ENCODE measurements at places on chromosomes 12 and 14.

DNA sequence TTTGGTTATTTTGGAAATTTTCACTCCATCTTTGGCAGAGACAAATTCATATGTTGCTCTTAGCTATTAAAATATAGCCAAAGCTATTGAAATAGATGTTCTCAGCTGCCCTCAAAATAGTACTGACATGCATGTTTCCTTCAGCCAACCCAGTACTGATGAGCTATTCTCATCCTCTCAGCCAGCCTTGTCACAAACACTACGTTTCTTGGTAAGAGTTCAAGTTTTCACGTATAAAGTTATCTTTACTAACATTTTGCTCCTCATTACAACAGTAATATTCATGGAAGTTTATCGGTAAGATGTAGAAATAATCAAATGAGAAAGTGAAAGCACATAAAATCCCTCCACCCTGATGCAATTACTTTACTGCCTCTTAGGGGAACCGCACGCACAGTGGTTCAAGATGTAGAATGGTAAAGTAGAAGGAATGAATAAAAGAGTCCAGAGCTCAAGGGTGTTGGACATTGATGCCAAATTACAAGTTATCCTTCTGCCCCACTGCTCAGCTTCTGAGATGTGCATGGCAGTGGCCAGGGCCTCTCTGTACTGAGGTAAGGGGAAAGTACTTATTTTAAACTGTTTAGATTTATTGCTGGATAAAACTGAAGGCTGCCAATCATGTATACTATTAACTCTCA lies 20.7 kb downstream of the GCH1 start:
- peak; percentile 20 for DNase-seq

GRCh38 chr12:23354800-23355199 lies 594.7 kb downstream of the SOX5 start:
- no peak for DNase-seq

GRCh38 chr12:5230861-5231260 lies 187.2 kb downstream of the KCNA5 start:
- no peak for DNase-seq

DNA sequence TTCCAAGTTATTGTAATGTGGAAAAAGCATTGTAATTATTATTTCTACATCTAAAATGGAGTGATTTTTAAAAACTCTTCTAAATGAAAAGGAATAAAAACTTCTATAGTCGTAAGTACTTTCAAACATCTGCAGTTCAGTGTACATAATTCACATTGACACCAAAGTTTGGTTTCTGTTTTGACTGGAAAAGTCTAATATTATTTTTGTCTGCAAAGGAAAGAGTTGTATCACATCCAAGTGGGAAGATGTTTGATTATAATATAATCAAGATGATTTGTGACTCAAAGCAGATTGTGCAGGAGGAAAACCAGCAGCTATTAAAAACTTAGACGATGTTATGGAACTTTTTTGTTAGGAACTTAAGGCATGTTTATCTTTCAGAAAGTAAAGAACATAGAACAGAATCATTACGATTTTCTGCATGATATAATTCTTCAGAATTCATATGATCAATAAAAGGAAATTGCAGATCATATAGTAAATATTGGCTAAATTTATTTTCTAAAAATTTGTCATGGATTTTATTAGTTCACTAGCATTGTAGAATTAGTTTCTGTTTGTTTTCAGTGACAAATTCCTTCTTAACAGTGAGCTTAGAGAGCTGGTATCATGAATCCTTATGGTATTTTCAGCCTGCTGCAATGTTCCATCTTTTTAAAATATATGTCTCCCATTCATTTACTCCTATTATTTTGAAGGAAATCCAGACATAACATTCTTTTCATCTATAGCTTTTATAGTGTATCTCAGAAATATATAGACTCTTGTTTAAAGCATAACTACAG lies 145.8 kb downstream of the MIPOL1 start:
- DNase-seq: no peak

- DNase-seq: no peak
Measured at GRCh38 chr14:83162361-83162929, 1628.8 kb upstream of the SEL1L start.

DNA sequence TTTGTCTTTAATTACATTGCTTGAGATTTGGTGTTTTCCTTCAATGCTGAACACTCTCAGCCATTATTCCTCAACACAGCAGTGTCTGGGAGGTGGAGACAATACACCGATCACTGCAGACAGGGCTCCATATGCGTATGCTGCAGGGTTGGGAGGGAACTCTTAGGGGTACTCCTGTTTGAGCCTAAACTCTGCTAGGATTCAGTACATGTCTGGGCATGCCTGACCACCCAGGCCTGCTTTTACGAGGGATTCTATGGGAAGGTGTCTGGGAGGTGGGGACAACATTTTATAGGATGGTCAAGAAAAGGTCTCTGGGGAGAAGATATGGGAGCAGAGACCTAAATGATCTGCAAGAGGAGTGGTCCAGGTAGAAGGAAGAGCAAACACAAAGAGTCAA lies 34.3 kb downstream of the DHRS2 start:
- DNase-seq: no peak

DNA sequence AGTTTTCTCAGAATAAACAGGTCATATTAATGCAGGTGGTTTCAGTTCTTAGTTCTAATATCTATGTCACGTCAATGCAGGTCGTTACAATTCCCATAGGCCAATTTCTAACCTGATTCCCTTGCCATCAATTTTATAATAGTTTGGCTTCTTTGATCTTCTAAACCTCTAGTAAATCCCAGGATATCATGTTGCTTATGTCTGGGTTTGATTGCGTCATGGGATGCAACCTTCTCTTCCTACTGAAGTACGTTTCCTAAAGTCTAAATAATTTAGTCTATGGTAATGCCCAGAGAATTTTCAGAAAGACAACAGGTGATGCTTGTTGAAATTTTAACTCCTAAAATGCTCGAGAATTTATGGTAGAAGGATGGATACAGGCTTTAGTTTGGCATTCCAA lies 19.2 kb downstream of the TAS2R7 start:
- DNase-seq: no peak

DNA sequence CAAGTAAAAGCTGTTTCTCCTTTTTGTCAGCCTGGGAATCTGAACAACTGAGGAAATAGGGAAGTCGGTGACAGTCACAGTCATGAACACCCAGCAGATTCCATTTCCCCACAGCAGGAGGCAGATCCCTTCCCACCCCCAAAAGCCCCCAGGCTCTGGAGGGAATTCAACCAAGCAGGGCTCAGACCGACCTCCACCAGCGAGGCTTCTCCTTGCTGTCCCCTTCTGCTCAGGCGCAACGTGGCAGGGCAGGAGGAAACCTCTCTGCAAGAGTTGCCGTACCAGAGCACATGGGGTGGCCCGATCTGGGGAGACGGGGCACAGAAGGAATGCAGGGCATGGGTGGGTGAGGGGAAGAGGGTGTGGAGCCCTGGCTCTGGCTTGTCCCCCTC lies 319 bp downstream of the GALNT6 start:
- peak; percentile 91 for DNase-seq

- DNase-seq: no peak
Measured at GRCh38 chr12:109277899-109278762, 31.0 kb downstream of the FOXN4 start.

DNA sequence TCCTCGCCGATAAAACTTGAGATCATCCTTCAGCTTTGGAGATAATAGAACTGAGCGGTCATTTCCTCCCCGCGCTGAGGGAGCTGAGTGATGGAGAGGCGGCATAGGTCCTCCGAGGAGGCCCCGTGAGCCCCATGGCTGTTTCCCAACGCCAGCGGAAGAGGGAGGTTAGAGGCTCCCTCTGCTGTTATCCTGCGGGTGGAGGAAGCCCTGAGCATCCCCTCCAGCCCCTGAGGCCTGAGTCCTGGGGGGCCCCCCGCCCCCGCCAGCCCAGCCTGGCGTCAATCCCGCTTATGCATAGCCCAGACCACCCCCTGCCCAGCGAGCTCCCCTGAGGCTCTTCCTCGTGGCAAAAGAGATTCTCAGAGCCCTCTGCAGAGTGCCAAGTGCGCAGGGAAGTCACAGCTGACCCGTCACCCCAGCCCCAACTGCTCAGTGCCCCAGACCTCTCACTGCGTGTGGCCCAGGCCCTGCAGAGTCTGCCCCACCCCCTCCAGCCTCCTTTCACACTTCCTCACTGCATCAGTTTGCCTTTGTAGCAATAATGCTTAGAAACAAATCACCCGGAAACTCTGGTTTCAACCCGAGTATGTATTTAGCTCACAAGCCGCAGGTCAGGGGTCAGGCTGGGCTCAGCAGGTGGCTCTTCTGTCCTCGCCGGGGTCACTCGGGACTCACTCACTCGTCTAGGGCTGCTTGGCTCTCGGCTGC lies 44.7 kb upstream of the GALNT9 start:
- peak; percentile 18 for DNase-seq

- DNase-seq: no peak
Measured at GRCh38 chr12:9759694-9760093, 1.0 kb downstream of the CD69 start.

DNA sequence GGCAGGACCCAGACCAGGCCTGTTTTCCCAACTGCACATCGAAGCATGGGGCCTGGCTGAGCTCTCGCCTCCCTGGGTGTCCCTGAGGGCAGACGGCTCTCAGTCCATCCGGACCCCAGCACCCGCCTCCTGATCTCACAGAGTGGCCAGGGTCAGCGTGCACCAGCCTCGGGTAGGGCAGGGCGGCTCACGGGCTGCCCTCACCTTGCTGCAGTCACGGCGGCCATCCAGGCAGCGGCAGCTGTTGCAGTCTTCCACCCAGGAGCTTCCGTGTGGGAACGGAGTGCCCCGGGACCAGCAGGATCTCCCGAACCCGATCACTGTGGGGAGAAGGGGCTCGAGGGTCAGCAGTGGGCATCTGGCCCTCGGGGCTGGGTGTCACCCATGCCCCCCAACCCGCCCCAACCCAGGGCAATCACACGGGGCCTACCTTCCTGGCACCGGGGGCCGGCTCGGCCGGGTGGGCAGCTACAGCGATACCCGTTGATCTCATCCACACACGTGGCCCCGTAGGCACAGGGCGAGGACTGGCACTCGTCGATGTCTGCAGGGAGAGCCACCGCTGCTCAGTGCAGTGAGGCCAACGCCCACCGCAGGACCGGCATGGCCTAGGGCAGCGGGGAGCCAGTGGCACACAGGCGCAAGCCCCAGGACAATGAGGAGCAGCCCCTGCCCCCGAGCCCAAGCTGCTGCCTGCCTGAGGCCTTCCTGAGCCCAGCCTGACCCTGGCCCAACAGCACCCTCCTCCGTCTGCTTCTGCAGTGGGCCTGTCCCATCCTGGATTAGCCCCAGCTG lies 22.2 kb downstream of the JAG2 start:
- no peak for DNase-seq

GRCh38 chr12:77625441-77625840 lies 205.3 kb upstream of the NAV3 start:
- DNase-seq: no peak

- no peak for DNase-seq
Measured at GRCh38 chr12:4111010-4111409, 162.6 kb upstream of the CCND2 start.

DNA sequence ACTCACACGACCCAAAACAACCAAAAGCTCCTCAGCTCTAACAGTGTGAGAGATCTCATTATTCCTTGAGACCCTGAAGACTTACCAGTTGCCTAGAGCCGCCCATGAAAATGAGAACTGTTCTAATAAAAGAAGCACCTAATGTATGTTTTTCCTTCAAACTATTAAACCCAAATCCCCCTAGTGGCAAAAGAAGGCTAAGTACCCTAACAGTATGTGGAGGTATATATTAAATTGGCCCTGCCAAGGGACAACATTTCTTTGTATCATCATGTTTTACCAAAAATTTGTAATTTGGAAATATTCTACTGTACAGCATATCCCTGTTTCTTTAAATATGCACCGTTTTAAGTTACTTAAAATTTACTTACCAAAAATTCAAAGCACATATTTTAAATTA lies 38.0 kb upstream of the PPFIA2 start:
- peak; percentile 24 for DNase-seq

GRCh38 chr12:29782285-29782870 lies 1.4 kb downstream of the TMTC1 start:
- DNase-seq: peak; percentile 74

DNA sequence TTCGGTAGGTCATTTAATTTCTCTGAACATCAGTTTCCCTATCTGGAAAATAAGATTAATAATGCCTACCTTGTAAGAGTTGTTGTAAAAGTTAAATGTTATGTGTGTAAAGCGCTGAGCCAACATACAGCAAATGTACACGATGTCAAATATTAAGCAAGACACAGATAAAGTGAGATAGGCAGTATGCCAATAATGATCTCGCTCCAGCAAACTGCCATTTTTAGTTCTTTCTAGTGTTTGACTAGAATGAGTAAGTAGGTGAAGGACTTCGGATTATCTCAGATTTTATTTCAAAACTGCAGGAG lies 840 bp downstream of the DHRS7 start:
- DNase-seq: no peak

- DNase-seq: no peak
Measured at GRCh38 chr12:71397433-71397954, 42.1 kb upstream of the LGR5 start.

DNA sequence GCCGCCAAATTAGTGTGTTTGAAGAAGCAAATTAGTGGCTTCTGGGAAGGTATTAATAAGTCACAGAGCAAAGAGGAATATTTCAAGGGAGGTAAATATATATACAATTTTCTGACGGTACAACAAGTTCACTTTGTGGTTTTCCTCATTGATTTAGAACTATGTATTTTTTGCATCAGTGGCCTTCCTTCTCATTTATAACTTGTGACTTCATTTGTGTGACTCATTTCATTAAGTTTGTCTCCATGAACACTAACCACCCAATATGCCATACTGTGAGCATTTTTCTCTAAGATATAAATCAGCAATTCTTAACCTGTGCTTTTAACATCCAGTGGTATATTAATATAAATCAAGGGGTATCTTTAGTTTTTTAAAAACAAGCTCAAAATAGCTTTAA lies 29.3 kb upstream of the ARHGAP5 start:
- peak; percentile 12 for DNase-seq

GRCh38 chr14:97276573-97276972 lies 479.4 kb downstream of the VRK1 start:
- no peak for DNase-seq

GRCh38 chr14:72942934-72943333 lies 16.7 kb downstream of the DCAF4 start:
- no peak for DNase-seq

- DNase-seq: peak; percentile 48
Measured at GRCh38 chr12:7555752-7556151, 52.2 kb upstream of the CD163 start.
